ENCODE measurements at places on chromosomes 1 and 21.
A peak's percentile ranks its signal among the peaks of the same experiment; 100 is the strongest.

DNA sequence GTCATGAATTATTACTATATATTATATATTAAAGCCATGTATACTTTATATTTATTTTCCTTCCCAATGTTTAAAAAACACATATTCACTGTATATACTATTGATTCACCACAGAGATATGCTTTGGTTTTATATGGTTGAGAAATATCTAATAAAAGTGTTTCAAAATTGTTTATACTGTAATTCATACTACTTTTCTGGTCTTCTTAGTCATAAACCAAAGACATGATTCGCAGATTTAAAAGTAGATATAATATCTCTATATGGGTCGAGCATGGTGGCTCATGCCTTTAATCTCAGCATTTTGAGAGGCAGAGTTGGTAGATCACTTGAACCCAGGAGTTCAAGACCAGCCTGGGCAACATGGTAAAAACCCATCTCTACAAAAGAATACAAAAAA, 738.4 kb downstream of the USP25 start:
- DNase-seq: no peak

- DNase-seq: no peak
Measured at GRCh38 chr1:17635811-17636210, 96.3 kb downstream of the ARHGEF10L start.

DNA sequence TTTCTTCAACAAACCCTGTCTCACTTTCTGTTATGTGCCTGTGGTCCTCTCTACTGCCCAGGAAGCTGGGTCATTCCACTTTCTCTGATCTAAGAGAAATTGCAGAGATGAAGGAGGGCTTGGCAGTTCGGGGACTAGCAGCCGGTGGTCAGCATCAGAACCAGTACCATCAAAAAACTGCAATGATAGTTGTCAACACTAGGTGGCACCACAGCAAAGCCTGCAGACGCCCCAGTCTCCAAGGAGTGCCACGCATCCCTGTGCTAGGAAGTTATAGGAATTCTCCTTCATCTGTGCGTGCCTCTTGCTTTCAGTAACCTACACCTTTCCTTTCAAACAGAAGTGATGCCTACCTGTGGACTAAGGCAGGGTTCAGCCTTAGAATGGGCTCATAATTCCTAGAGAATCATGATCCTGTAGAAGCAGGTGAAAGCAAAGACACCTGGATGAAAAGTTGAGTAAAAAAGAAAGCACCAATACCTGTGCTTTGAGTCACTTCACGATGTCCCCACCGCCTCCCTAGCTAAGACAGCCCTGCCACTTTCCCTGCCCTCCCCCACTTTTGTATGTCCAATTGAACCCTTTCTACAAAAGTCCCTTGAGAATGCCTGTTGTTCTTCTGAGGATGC, 129.2 kb downstream of the ADAMTS1 start:
- peak; percentile 51 for DNase-seq

- peak; percentile 86 for DNase-seq
Measured at GRCh38 chr21:24289539-24289938, 1317.7 kb downstream of the MRPL39 start.

- DNase-seq: no peak
Measured at GRCh38 chr21:38171723-38172344, 85.0 kb upstream of the KCNJ15 start.

DNA sequence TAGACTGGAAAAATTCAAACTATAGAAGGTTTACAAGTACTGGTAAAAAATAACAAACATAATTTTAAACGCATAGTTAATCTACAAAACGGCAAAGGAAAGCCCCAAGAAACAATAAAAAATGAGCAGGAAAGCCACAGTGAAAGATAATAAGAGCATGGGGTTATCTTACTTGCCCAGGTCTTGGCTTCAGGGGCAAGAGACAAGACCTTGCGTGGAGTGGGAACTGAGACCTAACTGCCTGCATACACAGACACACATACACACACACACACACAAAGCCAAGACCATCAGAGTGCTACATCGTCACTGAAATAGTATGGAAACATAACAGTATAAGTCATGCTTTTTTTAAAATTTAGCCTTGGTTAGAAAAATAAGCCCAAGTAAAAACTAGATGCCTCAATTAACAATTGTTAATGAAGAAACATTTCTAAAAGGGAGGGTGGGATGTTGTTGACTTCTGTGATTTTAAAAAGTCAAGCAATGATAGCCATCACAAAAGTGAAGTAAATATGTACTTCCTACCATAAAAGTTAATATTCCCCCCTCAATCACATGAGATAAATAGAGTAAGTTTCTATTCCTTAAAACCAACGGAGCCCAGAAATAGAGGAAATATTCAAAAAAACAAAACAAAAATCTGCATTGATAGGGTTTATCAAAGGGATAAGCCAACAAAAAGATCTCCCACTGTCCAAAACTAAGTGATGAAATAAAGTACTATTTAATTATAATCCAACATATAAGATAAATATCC, 29.4 kb upstream of the CRP start:
- no peak for DNase-seq

DNA sequence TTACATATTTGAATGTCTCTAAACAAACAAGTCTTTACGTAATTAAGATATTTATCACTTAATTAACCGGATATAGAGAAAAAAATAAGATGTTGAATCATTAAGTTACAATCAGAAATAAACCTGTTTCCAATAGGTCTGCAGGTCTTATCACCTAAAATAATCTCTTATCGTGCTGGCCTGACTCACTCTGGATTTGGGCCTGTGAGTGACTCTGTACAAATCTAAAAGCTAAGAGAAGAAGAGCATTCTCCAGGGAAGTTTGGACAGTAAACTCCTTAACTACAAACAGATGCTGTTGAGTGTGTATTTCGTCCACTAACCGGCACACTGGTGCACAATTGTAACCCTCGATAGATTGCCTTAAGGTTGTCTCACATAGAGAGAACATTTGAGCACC, 25.3 kb downstream of the CEP104 start:
- no peak for DNase-seq

Measured in NCI-H1694 (cell line).